ENCODE measurements at places on chromosomes 12 and 14.

DNA sequence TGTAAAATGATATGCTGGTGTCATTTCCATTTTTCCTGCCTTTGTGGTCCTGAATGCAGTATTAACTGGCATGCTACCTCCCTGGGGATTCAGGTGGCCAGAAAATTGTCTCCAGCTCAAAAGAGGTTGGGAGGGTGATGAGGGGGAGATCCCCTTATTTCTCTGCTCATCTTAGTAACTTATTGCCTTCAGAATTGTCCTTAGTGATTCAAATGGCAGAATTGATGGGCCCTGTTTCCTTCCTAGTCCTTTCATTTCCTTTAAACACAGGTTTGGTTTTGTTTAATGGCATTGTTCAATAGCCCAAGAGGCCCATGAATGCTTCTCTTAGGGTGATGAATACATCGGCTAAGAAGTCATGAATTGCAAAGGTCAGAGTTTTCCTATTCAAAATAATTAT is 207.0 kb downstream of the SLC41A2 start:
- DNase-seq, result peak; percentile 16

DNA sequence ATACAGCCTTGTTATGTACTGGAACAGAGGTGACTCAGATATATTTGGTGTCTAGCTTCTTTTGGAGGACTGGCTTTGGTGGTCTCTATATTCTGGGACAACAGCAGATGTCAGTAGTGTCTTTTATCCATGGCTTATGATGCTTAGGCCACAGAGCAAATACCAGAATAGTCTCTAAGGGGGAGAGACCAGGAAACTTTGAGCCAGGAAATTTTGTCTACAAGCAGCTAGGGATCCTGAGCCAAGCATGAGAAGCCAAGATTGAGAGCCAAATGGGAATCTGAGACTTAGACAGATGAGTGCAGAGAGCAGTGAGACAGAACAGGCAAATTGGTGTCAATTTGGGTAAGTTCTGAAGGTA is 28.4 kb upstream of the PTPRR start:
- DNase-seq, result no peak

DNA sequence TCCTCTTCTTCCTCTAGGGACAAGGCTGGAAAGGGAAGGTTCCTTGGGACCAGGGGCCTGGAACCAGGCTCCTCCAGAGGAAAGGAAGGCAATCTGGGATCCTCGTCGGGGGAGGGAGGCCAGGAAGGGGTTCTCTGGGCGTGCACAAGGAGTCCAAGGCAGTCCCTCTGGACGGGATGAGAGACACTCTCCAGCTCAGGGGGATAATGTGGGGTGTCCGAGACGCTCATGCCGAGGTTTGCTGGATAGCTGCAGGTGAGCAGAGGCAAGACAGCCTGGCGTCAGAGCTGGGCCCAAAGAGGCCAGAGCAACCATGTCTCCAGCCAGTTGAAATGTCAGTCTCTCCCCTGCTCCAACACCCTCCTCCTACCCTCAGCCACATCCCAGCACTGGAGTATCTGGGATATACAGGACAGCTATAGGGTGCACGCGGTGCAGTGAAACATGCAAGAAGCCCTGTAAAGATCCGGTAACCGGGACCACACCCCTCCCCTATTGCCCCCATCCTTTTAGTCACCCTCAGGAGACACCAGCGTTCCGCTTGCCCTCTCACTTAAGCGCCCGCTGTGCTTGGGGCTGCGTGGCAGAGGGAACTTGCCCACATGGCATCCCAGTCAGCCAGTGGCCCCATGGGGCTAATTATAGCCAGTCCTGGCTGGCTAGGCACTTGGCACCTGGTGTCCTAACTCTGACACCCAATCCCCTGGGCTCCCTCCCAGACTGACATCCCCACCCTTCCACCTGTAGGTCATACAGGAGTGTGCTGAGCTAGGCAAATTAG is at the start of gene KLHL33:
TSS of gene KLHL33 (minus strand) at position 585 of the 781 bp plus-strand sequence. CDS start at position 230, 355 bp downstream.
- no peak for DNase-seq

- no peak for DNase-seq
These were observed 213.7 kb upstream of the SYT10 start for GRCh38 chr12:33653362-33653761.

- DNase-seq, result no peak
These were observed 131.4 kb upstream of the CNTN1 start for GRCh38 chr12:40560848-40561247.

DNA sequence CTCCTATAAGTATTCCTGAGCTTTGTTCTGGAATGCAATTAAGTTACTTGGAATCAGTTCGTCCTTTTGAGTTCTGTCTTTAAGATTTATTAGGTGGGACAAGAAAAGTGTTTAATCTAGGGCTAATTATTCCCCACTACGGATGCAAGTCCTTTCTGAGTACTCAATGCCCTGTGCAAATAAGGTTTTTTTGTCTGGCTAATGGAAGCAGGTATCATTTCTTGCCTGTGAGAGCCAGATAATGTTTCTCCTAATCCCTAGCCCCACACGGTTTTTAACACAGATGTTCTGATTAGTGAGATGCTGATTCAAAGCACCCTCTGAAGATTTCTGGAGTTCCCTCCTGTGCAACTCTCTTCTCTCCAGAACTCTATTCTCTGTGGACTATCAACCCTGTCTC is 296.6 kb upstream of the PRICKLE1 start:
- no peak for DNase-seq

- no peak for DNase-seq
These were observed 12.1 kb downstream of the CNOT2 start for GRCh38 chr12:70255311-70255710.

- no peak for DNase-seq
These were observed 56.1 kb downstream of the EMP1 start for GRCh38 chr12:13252616-13253015.

DNA sequence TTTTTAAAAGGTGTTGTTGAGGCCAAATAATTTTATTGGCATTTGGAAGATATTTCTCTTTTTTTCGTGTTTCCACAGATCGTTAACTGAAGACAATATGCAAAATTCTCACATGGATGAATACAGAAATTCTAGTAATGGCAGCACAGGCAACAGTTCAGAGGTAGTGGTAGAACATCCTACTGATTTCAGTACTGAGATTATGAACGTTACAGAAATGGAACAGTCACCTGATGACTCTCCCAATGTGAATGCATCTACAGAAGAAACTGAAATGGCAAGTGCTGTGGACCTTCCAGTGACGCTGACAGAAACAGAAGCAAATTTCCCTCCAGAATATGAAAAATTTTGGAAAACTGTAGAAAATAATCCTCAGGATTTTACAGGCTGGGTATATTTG is 11.2 kb downstream of the PRPF39 start:
- DNase-seq, result no peak

DNA sequence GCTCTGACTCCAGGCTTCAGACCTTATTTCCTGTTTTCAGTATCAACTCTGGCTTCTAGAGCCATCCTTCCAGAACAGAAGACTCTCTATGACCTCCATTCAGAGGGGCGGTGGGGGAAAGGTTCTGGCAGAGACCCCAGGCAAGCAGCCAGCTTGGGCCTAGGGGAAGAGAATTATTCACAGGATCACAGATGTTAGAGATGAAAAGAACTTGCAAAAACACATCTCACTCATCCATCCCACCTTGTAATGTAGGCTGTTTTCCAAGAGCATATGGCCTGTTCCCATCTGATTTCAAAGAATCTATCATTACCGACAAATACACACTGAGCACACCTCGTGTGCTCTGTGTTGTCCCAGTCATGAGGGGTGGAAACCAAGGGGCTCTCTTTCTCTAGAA is 131.9 kb downstream of the GRIN2B start:
- no peak for DNase-seq

- DNase-seq, result no peak
These were observed 51.7 kb upstream of the KICS2 start for GRCh38 chr12:64273527-64274403.

DNA sequence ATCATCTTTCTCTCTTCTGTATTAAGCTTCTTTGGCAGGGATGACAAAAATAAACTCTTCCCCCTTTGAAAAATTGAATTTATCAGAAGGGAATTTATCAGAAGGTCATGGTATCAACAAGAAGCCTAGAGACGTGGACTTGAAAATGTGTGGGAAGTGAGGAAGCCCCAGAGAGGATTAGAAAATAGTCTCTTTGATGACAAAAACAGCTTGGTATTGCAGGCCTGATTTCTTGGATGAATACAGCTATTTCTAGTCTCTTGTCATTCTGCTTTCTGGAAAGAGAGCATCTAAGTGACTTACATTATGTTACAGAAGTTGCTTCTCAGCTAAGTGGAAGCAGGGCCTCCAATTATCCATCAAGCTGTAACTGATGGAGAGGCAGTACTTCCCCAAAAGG is 111.1 kb downstream of the KITLG start:
- DNase-seq, result no peak

DNA sequence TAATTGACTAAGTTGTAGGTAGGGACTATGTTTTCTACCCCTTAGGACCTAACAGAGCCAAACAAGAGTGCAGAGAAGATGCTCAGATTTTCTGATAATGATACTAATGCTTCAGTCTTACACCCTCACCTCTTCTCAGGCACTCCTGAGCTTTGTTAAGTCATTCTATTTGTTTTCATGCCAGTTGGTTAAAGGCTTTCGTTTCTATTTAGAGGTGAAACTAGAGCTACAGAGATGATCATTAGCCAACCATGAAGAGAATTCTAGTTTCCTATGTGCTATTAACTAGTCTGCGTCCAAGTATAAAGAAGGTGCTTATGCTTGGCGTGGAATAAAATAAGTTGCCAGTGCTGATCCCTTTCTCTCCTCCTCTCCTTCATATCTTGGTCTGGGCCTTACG is 34.6 kb upstream of the PYGL start:
- DNase-seq, result no peak

- no peak for DNase-seq
These were observed 167.5 kb downstream of the MDGA2 start for GRCh38 chr14:47507861-47508260.

DNA sequence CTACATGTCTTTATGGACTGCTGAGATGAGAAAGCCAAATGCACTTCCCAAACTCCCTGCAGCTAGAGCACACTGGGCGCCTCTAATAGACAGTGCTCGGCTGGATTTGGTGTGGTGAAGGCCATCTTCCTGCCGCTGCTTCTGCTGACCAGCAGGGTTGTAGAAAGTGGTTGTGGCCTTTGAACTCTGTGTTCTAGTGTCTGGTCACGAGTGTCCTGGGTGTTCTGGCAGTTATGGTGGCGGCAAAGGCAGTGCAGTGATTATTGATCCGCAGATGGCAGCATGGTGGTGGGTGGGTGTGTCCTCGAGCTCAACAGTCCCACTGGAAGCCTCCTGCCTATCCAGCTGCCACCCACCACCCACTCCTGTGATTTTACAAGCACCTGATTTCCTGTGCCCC is 43.4 kb downstream of the SMIM41 start:
- no peak for DNase-seq

DNA sequence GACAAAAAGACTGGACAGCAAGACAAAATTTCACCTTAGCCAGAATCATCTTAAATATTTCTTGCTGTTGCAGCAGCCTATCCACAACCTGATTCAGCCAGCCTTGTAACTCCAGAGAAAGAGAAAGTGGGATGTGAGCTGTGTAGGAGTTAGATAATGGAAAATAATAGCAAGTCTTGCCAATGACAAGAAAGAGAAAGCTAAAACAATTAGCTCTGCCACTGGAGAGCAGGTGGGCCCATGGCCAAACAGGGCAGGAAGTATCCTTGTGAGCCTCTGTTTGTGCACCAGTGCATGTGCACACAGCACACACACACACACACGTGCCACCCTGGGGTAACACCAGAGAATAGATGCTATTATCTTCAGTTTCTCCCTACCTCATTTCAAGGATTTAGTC is 106.0 kb upstream of the CCDC196 start:
- no peak for DNase-seq

DNA sequence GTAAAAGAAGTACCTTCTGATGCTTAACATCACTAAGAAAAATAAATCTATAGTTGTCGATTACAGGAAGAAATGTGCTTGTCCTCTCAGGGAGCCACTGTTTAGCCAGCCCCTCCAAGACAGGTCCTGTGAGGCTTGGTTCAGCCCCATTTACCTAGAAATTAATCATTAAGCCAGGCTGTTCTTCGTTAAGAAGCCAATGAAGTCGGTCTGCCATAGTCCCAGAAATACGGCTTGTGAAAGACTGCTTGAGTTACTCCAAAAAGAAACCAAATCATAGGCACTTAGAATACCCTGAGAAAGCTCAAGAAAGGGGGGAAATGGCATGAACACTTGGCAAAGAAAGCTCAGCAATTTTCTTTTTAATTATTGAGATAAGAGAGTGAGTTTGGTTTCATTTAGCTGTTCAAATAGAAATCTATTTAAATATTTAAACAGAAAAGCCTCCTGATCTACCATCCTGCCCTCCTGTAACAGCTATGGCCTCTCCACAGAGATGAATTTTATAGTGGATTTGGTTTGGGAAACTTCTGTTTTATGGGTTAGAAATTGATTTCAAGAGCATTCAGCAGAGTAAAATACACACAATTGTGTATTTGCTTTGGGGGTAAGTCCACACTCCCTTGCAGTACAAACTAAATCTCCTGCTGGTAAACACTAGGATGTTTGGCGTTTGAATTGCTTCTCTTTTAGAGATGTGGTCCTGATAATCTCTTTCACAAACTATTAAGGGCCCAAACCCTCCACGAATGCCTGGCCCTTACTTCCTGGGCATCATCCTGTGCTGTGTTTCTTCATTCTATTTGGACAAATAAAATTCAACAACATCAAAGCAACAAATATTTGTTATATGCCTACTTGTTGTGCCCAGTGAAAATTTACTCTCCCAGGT is 234.4 kb downstream of the SEC23A start:
- no peak for DNase-seq

- DNase-seq, result no peak
These were observed 9.0 kb downstream of the ASIC1 start for GRCh38 chr12:50066402-50066801.

GRCh38 chr12:104769144-104769561 is 188.9 kb downstream of the SLC41A2 start:
- DNase-seq, result no peak

DNA sequence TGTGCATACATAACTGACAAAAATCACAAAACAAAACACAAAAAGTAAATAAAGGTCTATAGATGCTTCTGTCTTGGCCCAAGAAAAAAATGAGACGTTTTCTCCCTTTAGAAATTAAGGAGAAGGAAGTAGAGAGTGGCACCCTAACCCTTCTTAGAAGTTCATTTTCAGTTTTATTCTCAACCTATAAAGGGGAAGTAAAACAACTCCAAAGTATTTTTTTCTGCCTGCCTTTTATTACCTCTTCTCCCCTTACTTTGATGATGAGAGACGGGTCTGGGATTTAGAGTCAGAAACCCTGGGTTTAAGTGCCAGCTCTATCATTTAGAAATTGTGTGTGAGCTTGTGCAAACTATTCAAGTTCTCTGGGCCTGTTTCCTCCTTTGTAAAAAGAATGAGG is 2.8 kb downstream of the PRIM1 start:
- no peak for DNase-seq

- no peak for DNase-seq
These were observed 1.6 kb downstream of the RHOF start for GRCh38 chr12:121791671-121792551.

DNA sequence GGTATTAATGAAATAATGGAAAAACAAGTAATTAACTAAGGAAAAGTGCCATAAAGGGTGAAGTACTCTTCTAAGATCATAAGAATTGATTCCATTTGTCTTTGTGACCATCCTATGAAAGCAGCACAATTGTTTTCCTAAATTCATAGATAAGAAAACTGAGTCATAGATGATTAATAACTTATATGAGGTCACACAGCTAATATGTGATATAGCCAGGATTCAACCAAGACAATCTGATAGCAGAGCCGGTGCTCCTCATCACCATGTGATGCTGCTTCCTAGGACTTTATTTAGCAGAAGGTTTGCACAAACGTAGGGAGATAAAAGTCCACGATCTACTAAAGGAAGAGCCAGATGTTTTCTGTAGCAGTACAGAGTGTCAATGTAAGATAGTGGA is 181.5 kb upstream of the SYT1 start:
- DNase-seq, result no peak

- DNase-seq, result no peak
These were observed 253.1 kb downstream of the ANO6 start for GRCh38 chr12:45468751-45469615.

GRCh38 chr12:67148265-67148664 is 120.9 kb upstream of the CAND1 start:
- no peak for DNase-seq
